CD14-positive monocyte (primary cell): ENCODE measurements at places on chromosomes 12 and 14. TPM values are rescaled to one million over a fixed set of nuclear protein-coding genes. Genes with fewer than 3 reads are reported as not detected.
A peak's percentile ranks its signal among the peaks of the same experiment; 100 is the strongest.

The SPRYD4 gene
- polyA plus RNA-seq: 1.4 TPM

DNA sequence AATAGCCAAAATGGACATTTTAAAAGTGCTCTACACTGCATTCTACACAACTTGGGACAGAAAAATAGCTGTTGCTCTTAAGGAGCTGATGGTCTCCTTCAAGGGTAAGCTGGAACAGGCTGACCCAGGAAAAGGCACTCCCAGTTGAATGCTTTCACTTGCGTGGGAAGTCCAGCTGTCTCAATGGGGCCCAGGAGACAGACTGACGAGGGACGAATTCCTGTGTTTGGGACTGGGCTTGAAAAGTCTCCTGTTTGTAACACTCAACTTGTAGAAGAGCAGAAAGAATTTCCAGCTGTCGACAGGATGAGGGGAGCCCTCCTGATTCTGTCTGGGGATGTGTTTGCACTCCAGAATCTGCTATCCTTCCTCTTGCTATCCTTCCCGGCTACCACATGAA lies 180.8 kb downstream of the ZFP36L1 start:
- H3K4me3 ChIP-seq: no peak overlapping the region
- no peaks in the 10 kb centered on the region for H3K36me3 ChIP-seq
- DNase-seq: no peak
- H3K27ac ChIP-seq: no peak overlapping the region
- peaks cover 48% of the 10 kb centered on the region for H3K4me1 ChIP-seq

GRCh38 chr12:53696655-53697331 lies 20.9 kb upstream of the ATP5MC2 start:
- peaks cover 23% of the 10 kb centered on the region for H3K4me1 ChIP-seq
- H3K27me3 ChIP-seq: peaks cover 99% of the 10 kb centered on the region
- no peak for DNase-seq
- no peaks in the 10 kb centered on the region for H3K36me3 ChIP-seq
- no peak overlapping the region for H3K4me3 ChIP-seq

GRCh38 chr12:54996205-54996604 lies 11.6 kb upstream of the TESPA1 start:
- DNase-seq: no peak
- H3K27me3 ChIP-seq: no peaks in the 10 kb centered on the region
- no peaks in the 10 kb centered on the region for H3K36me3 ChIP-seq
- no peak overlapping the region for H3K4me3 ChIP-seq
- H3K27ac ChIP-seq: no peak overlapping the region

- no peak overlapping the region for H3K4me3 ChIP-seq
- H3K27ac ChIP-seq: no peak overlapping the region
- no peaks in the 10 kb centered on the region for H3K36me3 ChIP-seq
- no peak for DNase-seq
- no peaks in the 10 kb centered on the region for H3K4me1 ChIP-seq
- H3K27me3 ChIP-seq: no peaks in the 10 kb centered on the region
Observed at GRCh38 chr12:70646850-70647249, 9.6 kb upstream of the PTPRB start.

GRCh38 chr14:68807148-68807600 lies 14.3 kb upstream of the ZFP36L1 start:
- DNase-seq: peak; percentile 63
- peak overlapping the region; percentile 61 for H3K27ac ChIP-seq
- H3K4me1 ChIP-seq: peaks cover 18% of the 10 kb centered on the region
- no peak overlapping the region for H3K4me3 ChIP-seq
- no peaks in the 10 kb centered on the region for H3K27me3 ChIP-seq
- H3K36me3 ChIP-seq: no peaks in the 10 kb centered on the region
